IMR-90 (cell line): ENCODE measurements at places on chromosomes 11 and 22. TPM values are rescaled to one million over a fixed set of nuclear protein-coding genes. Genes with fewer than 3 reads are reported as not detected.

DNA sequence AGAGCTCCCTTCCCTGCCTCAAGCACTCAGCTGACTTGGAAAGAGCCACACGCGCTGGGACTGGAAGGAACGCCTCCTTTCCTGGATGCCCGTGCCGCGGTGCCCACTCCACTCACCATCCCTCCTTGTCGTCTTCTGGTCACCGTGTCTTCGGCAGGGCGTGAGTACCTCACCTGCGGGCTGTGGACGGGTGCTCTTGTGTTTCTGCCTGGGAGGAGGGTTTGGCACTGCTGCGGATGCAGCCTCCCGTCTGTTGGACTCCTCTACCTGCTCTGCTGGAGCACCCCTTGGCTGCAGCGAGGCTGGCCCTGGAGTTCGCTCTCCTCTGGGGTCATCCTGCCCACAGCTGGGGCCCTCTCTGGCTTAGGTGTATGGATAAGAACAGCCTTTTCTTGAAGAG is 612.7 kb downstream of the BRD1 start:
- no peak overlapping the region for H3K27ac ChIP-seq
- DNase-seq = no peak
- H3K4me3 ChIP-seq = no peak overlapping the region
- H3K4me1 ChIP-seq = no peaks in the 10 kb centered on the region
- no peaks in the 10 kb centered on the region for H3K27me3 ChIP-seq

The PTPRCAP gene
- 0.14 and 0.24 TPM in 2 replicates for polyA plus RNA-seq

- no peak overlapping the region for H3K27ac ChIP-seq
- H3K27me3 ChIP-seq = no peaks in the 10 kb centered on the region
- peak; percentile 41 for DNase-seq
Measured at GRCh38 chr11:79062814-79063762, 377.7 kb downstream of the TENM4 start.

- H3K4me3 ChIP-seq = no peak overlapping the region
- peaks cover 4% of the 10 kb centered on the region; the same call in 1 of the 2 replicates for H3K4me1 ChIP-seq
- H3K27me3 ChIP-seq = peaks cover 8% of the 10 kb centered on the region; the same call in 1 of the 2 replicates
- H3K27ac ChIP-seq = no peak overlapping the region
Measured at GRCh38 chr11:116828632-116829524, 829 bp upstream of the APOC3 start.
